Activated CD8-positive, alpha-beta T cell treated with anti-CD3 and anti-CD28 coated beads for 36 hours (primary cell): ENCODE measurements at places on chromosomes 1 and 21.

DNA sequence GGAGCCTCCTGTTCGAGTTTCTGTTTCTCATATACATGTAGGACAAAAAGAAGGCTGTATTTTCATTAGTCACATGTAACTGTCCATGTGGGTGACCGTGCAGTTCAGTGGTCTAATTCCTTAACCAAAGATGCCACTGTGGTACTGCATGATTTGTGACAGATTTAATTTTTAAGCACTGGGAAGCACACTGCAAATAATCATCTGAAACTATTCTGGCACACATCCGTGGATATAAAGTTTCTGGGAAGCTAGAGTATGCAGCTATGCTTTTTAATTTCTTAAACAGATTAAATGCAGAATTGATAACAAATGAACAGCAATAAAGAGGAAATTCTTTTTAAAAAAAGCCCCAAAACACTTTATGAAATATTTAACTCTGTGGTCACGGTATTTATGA is 254.8 kb downstream of the LMO4 start:
- no peak for DNase-seq

DNA sequence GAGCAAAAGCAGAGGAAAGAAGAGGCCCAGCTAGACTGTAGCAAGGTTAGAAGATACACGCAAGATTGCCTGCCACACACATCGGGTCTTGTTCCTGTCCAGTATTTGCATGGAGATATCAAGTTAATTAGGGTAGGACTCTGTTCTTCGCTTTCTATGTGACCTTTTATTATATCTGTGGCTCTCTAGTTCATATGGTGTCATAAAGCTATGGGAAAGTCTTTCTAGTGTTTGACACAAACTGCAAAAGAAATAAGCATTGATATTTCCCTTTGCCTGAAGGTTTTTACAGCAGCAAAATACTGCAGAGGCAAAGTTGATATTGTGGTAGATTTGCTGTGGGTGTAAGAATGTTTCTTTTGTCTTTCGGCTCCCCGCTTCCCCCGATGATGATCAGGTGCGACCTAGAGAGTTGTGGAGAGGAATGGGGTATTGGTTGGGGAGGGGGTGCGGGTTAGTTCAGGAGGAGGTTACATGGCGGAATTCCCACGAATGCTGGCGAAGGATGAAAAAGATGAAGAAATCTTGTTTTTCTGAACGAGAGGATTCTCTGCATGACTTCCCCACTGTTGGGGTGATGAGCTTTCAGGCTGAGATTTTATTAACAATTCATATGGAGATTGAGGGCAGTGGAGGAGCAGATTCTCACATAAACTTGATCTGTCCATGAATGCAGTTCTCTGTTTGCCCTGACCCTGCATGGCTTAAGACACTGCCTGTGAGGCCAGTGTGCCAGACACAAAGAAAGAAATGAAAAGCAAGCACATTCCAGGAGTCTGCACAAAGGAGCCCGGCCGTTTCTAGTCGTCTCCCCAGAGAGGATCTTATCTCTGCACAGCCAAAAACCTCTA is 550.2 kb downstream of the USP25 start:
- DNase-seq: no peak

DNA sequence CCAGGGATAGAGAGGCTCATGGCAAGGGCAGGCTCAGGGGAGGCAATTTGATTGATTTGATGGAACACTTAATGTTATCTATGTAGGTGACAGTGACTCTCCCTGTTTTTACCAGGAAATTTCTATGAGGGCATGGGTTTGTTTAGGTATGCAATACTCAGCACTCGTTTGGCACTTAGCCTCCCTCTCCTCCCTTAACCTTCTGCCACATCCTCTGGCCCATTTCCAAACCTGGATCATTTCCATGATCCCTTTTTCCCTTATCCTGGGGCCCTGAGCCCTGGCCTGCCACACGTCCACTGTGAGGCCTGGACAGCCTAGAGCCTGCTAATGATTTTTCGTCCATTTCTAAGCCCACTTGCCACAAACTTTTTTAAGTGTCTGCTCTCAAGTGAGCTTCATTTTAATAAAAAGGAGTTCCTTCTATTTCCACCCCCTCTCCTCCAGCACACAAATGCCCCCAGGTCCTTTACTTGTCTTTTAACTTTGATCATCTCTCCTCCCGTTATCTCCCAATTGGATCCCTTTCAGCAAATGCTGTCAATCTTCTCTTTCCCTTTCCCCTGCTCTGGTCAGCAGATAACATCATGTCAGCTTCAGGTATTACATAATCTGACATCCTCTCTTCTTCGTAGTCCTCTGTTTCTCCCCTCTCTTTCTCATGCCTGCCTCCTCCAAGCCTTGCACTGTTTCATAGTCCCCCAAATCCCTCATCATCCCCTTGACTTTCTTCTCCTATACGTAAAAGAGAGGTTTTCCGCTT is 37.8 kb upstream of the GADD45A start:
- DNase-seq: no peak

DNA sequence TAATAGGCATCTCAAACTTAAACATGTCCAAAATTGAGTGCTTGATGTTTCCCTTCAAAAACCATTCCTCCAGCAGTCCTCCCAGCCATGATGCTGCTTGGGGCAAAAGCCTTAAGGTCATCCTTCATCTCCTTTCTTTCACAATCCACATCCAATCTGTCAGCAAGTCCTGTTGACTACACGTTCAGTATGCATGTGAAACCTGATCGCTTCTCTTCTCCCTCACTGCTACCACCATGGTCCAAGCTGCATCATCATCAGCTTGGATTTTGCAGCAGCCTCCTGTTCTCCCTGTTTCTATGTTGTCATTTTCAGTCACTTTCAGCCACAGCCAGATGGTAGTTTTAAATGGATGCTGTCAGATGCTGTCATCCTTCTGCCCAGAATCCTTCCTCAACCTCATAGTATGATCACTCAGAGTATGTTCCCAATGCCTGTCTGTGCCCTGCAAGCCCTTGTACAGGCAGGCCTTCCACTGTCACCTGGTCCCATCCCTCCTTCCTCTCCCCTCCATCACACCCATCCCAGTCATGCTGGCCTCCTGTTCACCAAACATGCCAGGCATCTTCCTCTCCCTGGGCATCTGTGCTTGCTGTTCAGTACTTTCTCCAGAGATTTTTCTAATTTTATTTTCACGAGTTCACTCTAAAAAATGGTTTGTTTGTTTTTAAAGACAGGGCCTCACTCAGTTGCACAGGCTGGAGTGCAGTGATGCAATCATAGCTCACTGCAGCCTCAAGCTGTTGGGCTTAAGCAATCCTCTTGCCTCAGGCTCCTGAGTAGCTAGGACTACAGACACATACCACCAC is 66.0 kb downstream of the SYDE2 start:
- DNase-seq: no peak

DNA sequence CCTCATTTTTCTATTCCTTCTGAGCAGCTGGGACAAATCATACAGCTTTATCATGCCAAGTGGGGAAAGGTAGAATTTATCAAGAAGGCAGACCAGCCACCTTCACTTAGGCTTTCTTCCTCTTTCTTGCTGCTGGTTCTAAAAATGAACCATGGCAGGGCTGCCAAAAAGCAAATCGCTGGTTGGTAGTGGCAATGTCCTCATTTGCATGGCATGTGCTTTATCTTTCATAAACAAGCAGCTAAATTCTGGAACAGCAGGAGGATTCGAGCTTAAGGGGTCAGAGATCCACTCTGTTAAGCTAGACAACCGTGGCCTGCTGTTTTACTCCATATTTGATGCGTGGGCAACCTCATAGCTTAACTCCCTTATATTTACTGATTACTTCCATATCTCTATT is 91.3 kb downstream of the RPE65 start:
- no peak for DNase-seq

- DNase-seq: no peak
These were observed 261.1 kb downstream of the SIPA1L2 start for GRCh38 chr1:232368821-232369321.

GRCh38 chr1:154867064-154867825 is 2.8 kb downstream of the KCNN3 start:
- DNase-seq: no peak

GRCh38 chr21:41148798-41149197 is 19.2 kb upstream of the BACE2 start:
- no peak for DNase-seq

DNA sequence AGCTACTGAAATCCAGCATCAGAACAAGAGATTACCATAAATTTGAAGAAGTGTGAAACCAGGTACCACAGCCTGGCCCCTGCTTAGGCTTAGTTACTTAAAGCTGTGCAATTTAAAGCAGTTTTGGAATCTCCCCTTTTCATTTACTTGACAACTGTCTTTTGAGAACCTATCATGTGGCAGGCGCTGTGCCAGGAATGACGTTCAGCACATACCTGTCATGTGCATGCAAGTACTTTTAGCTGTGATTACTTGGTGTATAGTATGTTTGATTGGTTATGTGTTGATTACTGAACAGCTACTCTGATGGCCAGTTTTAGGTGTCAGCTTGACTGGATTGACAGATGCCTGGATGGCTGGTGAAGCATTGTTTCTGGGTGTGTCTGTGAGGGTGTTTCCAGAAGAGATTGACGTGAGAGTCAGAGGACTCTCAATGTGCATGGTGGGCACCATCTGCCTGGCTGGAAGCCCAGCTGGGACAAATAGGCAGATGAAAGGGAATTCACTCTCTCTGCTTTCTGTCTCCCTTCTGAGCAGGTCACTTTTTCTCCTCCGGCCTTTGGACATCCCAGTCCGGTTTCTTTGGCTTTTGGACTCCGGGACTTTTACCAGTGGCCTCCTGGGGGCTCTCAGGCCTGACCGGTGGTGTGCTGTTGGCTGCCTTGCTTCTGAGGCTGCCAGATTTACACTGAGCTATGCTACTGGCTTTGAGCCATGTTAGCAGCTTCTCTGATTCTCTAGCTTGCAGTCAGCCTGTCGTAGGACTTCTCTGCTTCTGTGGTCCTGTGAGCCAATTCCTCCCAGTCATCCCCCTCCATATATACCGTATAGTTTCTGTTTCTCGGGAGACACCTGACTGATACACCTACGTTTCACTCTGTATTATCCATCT is 178.0 kb downstream of the RYR2 start:
- DNase-seq: no peak

DNA sequence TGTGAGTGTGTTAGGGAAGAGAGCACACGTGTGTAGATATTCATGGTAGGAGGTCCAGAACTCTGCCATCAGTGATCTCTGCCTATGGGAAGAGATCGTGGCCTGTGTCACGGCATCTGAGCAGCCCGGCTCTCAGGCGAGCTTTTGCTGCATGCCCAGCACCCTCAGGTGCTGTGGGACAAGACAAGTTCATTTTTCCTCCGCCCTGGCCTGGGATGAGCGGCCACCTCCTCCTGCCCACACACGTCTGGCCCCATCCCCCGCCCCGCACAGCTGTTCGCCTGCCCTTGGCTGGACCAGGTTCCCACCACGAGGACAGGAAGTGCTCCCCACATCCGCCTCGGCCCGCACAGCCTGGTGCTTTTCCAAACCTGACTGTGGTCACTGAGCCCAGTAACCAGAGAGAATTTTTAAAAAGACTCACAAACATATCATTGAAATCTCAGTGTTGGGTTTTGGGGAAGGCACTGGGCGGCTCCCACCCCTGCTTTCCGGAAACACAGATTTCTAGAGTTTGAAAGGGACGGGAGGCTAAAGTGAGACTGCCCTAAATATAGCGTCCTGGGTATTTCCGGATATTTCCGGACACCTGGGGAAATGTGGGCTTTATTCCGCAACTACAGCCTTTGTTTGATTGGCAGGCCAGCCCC is 18.0 kb downstream of the BMP8A start:
- peak; percentile 43 for DNase-seq

DNA sequence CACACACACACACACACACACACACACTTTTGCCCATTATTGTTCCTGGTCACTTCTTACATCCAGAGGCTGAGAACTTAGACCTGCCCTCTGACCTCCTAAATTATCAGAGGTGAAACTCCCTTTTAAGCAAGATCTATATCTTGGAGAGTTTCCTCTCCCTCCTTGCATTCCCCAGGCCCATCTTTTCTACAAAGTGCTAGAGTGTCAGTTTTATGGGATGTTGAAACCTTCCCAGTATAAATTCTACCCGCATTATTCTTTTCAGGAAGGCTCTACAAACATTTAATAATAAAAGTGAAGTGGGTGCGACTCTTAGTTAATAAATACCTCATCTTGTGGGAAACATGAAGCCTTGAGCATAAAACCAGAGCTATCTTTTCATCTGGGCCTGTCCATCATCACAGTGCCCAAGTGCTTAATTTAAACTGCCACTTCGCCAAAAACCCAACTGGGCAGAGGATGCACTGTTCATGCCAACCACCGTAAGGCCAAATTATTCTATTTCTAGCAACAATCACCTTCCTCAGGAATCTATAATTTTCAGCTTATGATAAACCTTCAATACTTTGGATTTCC is 458.2 kb upstream of the RUNX1 start:
- no peak for DNase-seq

GRCh38 chr1:92886886-92887419 is 55.1 kb downstream of the RPL5 start:
- DNase-seq: no peak

DNA sequence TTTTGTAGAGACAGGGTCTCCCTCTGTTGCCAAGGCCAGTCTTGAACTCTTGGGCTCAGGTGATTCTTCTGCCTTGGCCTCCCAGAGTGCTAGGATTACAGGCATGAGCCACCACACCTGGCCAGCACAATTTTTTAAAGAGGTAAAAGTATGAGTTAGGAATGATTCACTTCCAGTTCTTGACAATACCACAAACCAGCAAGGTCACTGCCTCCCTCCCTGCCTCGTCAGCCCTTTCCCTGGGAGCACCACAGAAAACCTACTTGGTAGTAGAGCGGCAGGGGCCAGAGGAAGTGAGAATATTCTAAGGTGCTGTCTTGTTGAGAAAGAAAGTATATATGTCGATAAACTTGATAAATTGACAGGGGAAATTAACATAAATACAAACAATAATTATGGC is 10.8 kb upstream of the CDA start:
- DNase-seq: no peak
